ENCODE measurements at places on chromosomes 1 and 21.

- no peak for DNase-seq
These were observed 220.7 kb downstream of the TOMM20 start for GRCh38 chr1:234907940-234908405.

DNA sequence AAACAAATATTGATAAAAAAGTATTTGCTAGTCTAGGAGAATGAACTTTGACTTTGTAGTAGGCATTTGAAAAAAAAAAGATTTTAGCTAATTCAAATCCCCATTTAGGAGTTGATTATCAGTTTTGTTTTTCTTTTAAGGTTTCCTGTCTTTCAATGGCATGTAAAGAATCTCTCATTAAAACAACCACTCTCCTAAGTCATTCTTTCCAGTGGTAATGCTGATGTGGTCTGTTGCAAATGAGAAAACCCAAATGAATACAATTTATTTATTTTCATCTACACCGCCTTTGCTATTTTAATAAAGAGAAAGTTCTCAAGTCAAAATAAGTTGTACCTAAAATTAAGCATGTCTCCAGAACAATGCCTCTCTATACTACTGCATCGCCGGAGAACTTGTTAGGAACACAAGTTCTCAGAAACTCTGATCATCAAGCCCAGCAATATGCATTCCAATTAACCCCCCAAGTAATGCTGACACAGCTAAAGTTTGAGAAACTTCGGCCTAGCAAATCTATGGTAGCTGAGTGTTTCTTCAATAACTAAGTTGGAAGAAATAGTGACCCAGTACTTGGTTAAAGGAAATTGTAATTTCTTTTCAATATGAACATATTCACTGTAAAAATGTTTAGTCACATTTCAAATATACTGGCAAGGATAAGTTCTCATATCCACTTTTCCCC is 255.1 kb downstream of the PTPRC start:
- DNase-seq, result no peak

DNA sequence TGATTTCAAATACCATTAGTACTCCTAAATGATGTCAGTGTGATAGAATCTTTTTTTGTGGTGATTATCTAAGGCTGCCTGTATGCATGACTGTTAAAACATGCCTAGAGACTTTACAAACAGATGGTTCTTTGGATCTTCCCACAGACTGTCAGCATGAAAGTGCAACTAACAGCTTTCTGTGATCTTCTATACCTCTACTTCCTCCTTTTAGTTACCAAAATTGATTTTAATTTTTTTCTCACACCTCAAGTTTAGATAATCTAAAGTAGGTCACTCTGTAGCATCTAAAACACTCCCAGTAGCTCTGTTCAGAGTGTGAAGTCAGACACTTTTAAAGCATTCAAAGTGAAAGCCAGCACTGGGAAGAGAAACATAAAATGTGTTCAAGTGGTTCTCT is 534.5 kb downstream of the PTPRC start:
- no peak for DNase-seq

GRCh38 chr1:235004276-235004675 is 124.4 kb downstream of the TOMM20 start:
- no peak for DNase-seq

- no peak for DNase-seq
These were observed 57.8 kb downstream of the RUNX3 start for GRCh38 chr1:24872061-24872850.

DNA sequence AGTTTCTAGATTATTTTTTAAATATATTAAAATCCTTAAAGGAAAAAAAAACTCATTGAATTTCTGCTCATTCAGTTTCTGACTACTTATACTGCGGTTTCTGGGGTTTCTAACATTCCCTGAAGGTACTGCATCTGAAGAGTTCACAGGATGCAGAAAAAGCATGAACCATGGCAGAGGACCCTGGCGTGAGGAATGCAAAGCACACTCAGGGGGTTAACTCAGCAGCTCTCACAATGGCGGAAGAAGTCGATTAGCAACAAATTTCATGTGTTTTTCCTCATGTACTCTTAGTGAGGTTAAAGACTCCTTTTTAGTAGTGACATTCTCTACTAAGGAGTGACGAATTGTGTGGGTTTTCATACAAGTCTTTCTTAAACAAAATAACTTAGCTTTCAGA is 975.6 kb downstream of the NCAM2 start:
- DNase-seq, result no peak

GRCh38 chr1:62045574-62045973 is 149.1 kb upstream of the L1TD1 start:
- no peak for DNase-seq

GRCh38 chr1:156929596-156930238 is 9.3 kb downstream of the LRRC71 start:
- DNase-seq, result no peak

GRCh38 chr1:232454227-232454886 is 175.6 kb downstream of the SIPA1L2 start:
- DNase-seq, result no peak

DNA sequence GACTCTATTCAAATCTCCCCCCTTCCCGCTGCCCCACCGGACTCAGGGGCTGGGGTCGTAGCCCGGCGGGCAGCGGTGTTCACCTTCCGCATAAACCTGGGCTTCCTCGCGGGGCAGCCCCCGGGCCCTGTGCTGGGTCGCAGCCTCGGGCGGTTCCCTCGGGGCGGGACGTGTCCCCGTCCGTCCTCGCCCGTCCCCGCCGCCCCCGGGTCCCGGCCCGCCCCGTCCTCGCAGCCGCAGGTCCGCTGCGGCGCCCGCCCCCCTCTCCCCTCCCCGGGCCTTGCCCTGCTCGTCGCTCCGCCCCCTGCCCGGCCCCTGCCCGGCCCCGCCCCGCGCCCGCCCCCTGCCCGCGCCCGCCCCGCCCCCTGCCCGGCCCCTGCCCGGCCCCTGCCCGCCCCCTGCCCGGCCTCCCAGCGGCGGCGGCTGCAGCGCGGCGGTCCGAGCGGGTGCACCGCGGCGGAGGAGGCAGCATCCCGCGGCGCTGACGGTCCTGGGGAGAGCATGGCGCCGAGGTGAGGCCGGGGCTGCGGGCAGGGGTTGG is at the start of gene COL18A1:
COL18A1 (plus strand) TSS at position 436 of the 541 bp plus-strand sequence; CDS start at position 502, 66 bp downstream.
- DNase-seq, result peak; percentile 16

DNA sequence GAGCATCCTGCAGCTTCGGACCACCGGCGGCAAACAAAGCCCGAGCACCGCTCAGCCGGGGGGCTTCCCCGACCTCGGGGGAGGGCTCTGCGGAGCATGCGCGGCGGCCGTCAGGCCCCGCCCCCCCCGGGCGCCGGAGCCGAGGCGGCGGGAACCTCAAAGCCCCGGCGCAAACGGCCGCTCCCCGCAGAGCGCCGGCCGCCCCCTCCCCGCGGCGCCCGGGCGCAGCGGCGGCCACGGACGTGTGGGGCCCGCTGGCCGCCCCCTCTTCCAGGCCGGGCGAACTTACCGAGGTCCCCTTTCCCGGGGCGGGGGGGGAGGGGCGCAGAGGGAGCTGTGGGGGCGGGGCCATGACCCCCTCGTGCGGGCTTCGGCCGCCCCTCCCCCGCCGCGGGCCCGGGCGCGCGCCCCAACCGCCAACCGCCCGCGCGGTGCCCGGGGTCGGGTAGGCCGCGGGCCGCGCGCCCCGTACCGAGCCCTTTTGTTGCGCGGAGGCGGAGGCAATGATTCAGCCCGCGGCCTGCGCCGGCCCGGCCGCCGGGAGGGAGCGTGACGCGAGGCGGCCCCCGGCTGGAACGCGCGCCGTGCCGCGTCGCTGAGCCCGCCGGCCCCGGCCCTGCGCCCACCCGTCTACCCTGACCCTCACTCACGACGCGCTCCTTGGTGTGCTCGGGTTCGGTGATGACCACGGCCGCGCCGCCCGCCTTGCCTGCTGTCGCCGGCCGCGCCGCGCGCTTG is 1.7 kb downstream of the RCC2 start:
- no peak for DNase-seq

GRCh38 chr1:217274927-217275654 is 355.8 kb downstream of the GPATCH2 start:
- no peak for DNase-seq

- no peak for DNase-seq
These were observed 33.3 kb downstream of the HMGB4 start for GRCh38 chr1:33897092-33897725.

- DNase-seq, result no peak
These were observed 415.0 kb downstream of the DPYD start for GRCh38 chr1:97505816-97506215.

GRCh38 chr1:205491794-205492193 is 12.7 kb upstream of the CDK18 start:
- no peak for DNase-seq

DNA sequence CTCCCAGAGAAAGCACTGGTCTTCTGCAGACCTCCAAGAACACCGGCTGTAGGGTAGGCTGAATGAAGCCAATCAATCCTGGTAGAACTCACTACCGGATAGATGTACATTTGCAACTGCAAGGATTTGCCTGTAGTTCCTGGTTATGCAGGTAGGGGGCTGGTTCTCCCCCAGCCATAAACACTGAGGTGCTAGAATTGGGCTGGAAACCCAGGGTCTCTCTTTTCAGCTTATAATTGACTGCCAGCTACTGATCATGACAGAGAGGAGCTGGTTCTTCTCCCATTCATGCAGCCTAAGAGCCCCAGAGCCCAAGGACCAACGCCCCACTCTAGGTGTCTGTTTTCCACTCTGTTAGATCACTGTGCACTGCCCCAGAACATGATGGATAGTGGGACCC is 21.5 kb upstream of the MTARC2 start:
- DNase-seq, result no peak

GRCh38 chr1:245245021-245245667 is 90.4 kb downstream of the KIF26B start:
- no peak for DNase-seq

DNA sequence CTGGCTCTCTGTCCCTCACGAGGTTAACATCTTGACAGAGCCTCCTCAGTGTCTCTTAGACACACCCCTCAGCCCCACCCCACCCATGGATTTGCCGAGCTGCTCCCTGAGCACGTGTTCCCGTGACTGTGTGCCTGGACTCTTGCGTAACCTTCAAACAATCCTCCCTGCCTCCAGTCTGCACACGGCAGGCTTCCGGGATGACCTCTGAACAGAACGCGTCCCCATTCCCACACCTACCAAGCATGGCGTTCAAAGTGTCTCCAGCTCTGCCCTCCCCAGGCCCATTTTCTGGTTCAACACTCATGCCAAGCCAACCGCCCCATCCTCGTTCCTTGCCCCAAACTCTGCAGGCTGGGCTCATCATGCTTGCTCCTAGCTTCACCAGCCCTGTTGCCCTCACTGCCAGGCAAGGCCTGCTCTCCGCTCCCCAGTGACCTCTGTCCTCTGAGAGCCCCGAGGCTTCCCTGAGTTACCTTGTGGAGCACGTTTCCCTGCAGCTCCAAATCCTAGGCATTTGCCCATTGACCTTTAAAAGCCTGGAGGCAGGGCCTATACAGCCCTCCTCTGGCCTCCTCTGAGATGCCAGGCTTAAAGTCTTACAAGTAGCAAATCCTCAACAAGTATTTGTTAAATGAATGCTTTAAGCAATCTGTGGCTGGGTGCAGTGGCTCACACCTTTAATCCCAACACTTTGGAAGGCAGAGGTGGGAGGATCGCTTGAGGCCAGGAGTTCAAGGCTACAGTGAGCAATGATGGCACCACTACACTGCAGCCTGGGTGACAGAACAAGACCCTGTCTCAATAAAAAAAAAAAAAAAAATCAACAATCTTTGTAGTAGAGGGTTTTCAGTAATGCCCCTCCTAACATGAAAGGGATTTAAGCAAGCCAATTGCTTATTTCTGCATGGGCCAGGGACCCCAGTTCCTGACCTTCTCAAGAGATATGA is 5.0 kb downstream of the AGT start:
- DNase-seq, result no peak

DNA sequence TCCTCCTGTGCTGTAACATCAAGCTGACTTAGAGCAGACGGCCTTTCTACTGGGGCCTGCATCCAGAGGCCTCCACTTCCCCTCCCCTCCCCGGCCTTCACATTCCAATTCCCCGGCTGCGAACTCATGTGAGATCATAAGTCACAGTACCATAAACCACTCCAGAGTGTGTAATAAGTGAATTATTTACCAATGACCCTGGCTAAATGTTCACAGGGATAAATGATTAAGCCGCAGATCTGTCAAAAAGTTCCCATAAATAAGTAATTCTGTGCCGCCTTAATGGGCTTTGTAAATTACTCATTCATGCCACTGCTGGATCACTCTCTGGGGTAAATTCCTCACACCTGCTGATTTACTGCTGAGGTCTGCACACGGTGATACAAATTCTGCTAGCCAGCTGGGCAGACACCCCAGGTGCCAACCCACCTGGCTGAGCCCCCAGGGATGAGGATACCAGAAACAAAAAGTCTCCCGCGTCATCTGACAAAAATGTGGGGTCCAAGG is 27.4 kb upstream of the KIRREL1 start:
- no peak for DNase-seq

- no peak for DNase-seq
These were observed 135.0 kb downstream of the PTPRU start for GRCh38 chr1:29371332-29371731.

GRCh38 chr21:37742115-37742514 is 174.1 kb downstream of the KCNJ6 start:
- DNase-seq, result no peak

DNA sequence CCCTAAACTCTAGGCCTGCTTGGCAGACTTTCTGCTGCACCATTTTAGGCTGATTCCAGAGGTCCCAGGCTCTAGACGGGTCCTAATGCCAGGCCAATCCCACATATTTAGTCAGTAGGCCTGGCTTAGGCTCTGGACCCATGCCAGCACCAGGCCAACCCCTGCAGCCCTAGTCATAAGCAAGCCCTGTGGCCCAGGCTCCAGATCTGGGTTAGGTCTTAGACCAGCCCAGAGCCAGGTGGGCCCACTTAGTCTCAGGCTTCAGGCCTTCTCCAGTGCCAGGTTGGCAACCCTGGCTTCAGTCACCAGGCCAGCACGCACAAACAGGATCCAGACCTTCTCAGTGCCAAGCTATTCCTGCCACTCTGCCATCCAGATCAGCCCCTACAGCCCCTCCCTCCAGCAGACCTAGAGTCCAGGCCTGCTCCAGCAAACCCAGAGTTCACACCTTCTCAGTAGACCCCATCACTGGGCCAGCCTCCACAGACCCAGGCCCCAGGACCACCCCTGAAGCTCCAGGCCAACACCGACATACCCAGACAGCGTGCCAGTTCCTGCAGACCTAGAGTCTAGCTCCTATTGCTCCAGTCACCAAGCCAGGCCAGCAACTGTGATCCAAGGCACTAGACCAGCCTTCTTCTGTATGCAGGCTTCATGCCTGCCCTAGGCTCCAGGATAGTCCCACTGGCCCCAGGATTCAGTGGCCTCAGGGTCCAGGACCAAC is 467.6 kb downstream of the RWDD3 start:
- DNase-seq, result no peak

DNA sequence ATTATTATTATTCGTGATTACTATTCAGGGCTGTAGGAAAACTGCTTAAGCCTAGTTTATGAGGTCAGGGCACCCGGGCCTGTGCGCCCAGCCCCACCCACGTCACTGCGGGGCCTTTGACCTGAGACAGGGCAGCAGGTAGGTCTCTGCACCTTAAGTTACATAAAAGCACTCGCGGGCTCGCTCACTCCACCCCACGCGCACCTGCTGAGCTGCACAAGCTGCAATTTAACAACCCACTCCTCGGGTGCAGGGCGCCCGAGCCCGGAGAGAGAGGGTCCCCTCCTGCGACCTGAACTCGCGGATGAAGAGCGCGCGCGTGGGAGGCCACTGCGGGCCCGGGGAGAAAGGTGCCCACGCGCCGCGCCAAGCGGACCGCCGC is 477 bp downstream of the ICMT start:
- DNase-seq, result no peak
